ENCODE measurements at places on chromosomes 11 and 22.

GRCh38 chr22:38766076-38766777 lies 10.4 kb upstream of the SUN2 start:
- DNase-seq, result peak; percentile 63

DNA sequence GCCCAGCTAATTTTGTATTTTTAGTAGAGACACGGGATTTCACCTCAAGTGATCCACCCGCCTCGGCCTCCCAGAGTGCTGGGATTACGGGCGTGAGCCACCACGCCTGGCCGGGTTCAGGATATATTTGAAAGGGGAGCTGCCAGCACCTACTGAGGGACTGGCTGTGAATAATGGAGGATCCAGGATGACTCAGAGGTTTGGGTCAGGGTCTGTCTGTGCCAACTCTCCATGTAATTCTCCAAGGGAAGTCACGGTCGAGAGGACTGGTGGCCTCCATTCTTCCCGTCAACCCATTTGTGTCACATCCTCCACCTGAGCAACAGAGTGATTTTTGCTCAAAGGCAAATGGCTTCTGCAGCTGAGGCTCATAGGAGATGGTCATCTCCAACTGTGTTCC lies 3.6 kb upstream of the ARRB1 start:
- DNase-seq, result no peak

GRCh38 chr22:35425971-35426800 lies 26.2 kb downstream of the MCM5 start:
- no peak for DNase-seq

DNA sequence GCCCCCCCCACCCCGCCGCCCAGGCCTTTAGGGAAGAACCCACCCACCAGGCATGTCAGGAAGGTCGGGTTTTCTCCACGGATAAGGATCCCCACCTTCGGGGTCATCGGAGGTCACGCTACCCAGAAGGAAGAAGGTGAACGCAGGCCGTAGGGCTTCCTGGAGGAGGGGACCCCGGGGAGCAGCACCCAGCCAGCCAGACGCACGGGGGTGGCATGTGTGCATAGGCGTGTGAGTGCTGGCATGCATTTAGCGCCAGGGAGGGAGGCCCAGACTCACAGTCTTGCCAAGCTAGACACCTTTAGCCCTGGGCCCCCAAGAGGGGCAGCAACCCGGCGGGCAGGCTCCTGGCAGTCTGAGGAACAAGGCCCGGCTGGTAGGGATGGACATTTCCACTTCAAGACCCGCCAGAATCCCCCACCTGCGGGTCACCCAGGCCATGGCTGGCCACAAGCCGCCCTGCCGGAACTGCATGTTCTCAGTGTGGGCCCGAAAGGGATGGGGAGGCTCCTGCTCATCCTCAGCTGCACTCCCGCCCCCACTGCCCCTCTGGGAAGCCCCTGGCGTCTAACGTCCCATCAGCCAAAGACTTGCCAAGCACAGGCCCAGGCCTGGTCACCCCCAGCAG lies 16.7 kb upstream of the PIM3 start:
- DNase-seq, result no peak

DNA sequence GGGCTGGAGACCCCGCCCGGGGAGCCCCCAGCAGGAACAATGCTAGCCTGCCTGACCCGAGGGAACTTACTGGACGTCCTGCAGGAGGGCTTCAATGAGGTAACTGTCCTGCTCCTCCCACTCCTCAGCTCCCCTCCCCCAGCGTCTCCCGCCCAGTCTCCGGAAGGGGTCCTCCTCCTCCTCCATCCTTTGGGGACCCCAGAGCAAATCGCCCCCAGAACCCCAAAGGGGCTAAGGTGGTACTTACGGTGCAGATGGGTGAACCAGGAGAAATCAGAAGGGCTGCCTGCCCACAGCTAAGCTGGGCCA lies 272 bp downstream of the DIXDC1 start:
- no peak for DNase-seq

DNA sequence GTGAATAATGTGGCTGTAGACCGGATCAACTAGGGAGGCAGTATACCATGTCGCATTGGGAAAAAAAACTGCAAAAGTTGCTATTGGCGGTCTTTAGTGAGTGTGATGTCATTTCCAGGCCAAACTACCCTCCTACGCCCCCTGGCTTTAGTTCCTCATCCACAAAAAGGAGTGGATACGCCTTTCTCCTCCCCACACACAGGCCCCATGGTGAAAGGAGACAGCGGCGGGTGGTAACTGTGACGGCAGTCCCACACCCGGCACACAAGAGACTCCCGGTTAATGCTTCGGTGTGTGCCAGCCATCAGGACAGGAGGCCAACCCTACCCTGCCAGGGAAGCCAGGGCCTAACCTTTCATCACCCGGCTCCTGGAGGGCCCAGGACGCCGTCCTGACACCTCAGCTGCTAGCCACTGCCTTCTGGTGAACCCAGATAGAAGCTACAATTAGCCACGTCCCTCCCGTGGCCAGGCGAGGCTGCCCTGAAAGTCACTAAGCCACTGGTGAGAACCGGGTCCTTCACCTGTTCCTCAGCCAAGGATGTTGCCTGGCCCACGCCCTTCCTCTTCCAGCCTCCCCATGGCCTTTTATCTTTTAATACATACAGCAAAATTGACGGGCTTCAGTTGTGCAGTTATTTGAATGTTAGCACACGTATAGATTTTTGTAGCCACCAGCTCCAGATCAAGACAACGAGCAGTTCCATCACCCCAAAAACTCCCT lies 10.8 kb downstream of the TP53I11 start:
- DNase-seq, result no peak

- peak; percentile 56 for DNase-seq
Observed at GRCh38 chr22:49532869-49533802, 294.5 kb downstream of the BRD1 start.

DNA sequence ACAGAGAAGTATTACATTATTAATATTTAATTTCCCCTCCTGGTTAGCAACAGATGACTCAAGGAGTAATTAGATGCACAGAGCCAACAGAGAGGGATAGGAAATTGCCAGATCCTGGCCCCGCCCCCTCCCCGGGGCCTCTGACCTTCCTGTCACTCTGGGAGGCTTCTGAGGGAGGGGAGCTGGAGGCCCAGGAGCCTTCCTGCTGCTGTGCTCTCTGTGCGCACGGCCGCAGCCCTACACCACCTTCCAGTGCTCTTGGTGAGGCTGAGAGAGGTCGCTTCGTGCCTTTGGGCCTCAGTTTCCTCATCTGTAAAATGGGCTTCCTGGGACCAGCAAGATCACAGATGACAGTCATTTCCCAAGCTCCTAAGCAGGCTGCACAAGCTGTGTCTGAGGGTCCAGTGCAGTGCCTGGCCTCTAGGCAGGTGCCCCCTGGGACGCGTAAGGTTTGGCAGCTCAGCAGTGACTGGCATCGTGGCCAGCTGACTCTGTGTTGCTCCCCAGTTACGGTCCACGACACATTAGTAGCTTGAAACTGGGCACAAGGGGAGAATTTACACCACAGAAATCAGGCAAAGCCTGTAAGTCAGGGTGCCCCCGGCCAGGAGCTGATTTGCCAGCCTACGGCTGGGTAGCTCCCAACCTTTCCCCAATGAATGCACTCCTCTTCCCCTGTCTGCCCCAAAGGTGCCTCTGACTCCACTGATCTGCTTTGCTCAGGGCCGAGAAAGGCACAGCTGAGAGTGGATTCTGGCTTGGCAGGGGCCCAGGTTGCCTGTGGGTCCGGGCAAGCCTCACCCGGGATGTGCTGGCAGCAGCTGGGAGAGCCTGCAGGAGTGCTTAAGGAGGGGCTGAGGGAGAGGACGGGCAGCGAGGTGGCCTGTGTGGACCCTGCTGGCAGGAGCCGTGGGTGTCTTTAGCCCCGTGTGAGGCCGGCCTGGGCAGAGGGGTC lies 2.3 kb downstream of the ADORA2A start:
- peak; percentile 20 for DNase-seq

- no peak for DNase-seq
Observed at GRCh38 chr11:87970762-87971161, 204.5 kb downstream of the RAB38 start.

DNA sequence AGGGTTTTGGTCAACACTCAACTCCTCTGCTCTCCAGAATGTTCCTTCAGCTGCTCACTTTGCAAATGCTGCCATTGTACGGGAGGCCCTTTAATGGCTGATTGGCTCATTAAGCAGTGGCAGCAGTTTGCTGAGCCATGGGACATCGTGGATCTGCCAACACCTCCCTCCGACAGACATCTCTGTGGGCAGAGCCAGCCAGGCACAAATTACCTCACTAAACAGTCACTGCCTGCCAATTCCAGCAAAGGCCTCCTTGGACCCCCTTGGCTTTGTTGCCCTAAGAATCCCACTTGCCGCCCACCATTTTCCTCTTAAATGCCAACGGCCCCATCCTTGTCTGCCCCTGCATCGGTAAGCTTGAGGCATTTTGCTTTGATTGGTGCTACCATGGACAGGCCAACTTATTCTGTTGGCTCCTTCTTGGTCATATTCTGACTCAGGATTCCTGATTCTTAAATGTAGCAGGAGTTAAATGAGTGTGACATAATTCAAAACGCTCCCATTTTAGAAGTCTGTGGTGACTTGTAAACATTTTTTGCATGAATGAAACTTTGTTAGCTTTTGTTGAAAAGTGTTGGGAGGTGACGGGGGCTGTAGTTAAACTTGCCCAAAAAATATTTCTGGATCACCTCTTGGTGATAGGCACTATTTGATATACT lies 57.5 kb upstream of the LMO2 start:
- DNase-seq, result no peak
